ENCODE measurements at places on chromosomes 3 and 15. TPM values are rescaled to one million over a fixed set of nuclear protein-coding genes. Genes with fewer than 3 reads are reported as not detected.
A peak's percentile ranks its signal among the peaks of the same experiment; 100 is the strongest.

DNA sequence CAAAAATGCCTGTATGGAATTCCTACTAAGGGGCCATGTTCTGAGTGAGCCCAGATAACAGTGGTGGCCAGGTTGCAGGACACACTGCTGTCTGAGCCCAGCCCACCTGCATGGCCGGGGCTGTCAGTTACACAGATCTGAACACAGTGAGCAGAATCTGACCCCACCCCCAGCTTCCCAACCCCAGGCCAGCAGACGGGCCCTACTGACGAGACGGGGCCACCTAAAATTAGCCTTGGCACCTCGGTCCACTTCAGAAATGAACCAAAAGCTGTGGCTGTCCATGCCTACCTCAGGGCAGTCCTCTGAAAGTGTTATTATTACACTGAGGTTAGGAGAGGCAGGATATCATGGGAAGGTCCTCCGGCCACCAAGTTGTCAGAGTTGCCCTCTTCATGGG, 51.8 kb downstream of the LMCD1 start:
- no peak for DNase-seq

DNA sequence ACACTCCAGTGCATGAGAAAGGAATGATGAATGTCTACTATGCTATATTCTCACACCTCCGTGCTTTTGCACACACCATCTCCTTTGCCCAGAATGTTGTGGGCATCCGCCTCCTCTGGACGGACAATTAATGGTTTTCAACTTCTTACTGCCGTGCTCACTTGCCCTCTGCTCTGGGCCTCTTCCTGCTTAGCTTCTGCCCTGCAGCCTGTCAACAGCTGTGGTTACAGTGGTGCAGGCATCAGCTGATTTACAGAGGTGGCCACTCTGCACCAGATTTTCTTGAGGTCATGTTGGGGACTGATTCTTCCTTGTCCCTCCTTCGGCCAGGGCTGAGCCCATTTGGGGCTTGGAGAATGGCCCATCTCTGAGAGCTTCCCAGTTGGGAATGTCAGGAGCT, 56.5 kb upstream of the TMEM115 start:
- no peak for DNase-seq

DNA sequence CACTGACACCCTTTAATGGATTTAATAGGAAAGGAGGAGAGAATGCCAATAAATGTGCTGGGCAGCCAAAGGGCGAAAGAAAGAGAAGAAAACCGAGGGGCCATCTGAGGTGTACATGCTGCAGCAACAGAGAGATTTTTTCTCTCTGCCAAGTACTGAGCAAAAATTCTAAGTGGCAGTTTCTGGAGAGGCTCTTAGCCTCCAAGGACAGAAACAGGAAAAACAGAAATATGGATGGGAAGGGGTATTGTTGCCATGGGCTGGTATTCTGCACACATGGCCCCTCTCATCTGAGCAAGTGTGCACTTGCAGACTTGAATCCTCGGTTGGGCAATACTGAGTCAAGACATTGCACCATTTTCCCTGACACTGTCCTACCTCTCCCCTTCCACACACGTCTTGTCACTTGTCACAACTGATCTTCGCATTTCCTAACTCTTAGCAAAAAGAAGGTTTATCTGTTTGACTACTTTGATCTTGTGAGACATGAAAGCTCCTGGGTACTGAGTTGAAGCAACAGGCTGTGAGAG, 73.9 kb downstream of the PRICKLE2 start:
- no peak for DNase-seq

HYAL3 gene
- total RNA-seq, result 12.9 TPM

- peak; percentile 68 for DNase-seq
Observed at GRCh38 chr3:52237657-52238172, 1.2 kb downstream of the TWF2 start.
